Eye (tissue), 1 donor: ENCODE measurements at places on chromosomes 1 and 21.

DNA sequence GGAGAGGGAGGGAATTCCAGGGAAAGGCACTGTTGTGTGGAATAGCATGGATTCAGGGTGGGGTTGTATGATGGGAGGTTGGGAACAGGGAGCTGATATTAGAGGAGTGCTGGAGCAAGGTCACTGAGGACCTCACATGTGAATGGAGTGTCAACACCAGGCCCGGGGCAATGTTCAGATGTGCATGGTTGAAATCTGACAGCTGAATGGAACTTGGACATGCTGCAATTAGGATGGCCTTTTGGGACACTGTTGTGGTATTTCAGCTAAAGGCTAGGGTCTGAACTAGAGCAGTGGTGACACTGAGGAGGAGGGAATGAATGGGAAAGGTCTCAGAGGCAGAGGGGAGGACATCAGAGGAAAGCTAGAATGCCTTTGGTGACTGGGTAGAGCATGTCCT is 25.0 kb downstream of the ZSCAN20 start:
- no peak for DNase-seq

DNA sequence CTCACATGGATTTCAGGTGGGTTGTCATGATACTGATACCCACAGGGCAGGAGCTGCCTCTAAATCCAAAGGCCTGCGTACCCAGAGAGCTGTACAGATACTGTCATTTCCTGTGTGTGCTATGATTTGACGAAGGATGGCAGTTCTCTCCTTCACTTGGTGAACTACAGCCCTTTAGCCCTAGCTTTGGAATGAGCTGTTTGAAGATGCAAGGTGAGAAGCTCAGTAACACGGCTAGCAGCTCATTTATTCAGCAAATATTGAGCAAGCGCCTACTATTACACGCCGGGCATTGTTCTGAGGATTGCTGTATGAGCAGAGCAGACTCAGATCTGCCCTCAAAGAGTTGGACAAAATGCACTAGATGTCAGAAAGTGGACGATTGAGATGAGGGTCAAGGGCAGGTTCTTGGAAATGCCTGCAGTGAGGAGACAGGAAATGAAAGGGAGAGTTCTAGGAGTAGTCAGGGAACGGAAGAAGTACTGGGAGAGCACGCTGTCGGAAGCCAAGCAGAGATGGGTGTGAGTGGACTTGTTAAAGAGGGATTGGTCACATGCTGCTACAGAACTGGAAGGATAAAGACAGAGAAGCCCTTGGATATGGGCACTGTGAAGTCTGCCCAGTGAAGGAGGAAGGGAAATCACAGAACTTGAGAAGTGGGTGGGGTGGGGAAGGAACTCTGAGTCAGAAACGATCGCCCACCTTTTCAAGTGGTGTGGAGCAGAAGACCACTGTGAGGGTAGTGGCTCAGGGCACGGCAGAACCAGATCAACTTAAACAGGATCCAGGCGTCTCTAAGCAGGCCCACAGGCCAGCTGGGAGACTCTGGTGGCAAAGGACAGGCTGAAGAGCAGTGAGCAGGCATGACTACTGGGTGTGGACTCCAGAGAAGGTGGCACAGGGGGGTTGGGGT is 7.1 kb downstream of the PTGFRN start:
- DNase-seq: no peak

DNA sequence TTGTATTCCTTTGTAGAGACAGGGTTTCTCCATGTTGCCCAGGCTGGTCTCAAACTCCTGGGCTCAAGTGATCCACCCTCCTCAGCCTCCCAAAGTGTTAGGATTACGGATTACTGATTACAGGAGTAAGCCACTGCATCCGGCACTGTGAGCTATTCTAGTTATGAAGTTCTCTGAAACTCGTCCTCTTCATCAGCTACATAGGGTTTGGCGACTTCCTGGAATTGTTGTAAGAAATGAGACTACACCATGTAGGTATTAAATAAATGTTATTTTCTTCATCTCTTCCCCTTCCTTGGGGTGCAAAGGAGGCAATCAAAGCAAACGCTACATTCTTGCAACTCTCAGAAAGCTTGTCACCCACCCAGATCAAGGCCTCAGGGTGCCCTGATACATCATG is 131.2 kb upstream of the TIAM1 start:
- DNase-seq: no peak

DNA sequence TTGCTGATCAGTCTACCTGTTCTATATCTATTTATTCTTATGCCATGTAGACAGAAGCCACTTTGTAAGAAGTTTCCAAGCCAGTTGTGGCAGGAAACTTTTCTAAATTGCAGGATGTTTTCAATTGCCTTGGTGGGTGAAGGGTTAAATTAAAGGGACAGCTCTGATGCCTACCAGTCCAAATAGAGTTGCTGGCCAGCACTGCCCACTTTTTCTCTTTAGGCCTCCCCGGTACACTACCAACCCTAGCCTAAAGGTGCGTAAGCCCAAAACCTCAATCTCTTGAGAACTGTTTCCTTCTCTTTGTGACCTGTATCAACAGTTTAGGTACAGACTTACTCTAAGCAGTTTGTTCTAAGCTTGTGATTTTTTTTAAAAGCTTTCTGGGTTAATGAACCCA is 15.5 kb downstream of the SUSD4 start:
- DNase-seq: no peak

- no peak for DNase-seq
Measured at GRCh38 chr1:59413327-59413720, 116.4 kb downstream of the FGGY start.

- DNase-seq: no peak
Measured at GRCh38 chr1:34363915-34364314, 187.2 kb downstream of the C1orf94 start.
